ENCODE measurements at places on chromosomes 12 and 14. TPM values are rescaled to one million over a fixed set of nuclear protein-coding genes. Genes with fewer than 3 reads are reported as not detected.

Gene OR6C2
- total RNA-seq = not detected

Gene RPGRIP1
- total RNA-seq = not detected

DNA sequence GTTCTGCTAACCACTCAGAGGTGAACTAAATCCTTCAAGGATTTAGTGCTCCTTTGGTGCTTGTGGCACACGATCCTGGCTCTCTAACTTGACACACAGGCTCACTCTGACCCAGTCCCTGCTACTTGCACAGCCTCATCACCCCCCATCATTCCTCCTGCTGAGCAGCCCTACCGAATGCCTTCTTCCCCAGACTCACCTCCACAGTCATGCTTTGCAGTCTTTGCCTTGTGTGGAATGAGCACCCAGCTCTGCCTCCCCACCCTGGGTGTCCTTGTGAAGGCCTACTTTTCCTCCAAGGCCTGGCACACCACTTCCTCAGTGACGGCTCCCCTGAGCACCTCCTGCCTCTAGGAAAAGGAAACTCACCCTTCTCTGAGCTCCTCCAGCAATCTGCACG lies 7.9 kb upstream of the TINF2 start:
- DNase-seq = no peak
- peak overlapping the region; percentile 24 for H3K27ac ChIP-seq
- H3K4me3 ChIP-seq = no peak overlapping the region
- H3K4me1 ChIP-seq = peaks cover 6% of the 10 kb centered on the region

DNA sequence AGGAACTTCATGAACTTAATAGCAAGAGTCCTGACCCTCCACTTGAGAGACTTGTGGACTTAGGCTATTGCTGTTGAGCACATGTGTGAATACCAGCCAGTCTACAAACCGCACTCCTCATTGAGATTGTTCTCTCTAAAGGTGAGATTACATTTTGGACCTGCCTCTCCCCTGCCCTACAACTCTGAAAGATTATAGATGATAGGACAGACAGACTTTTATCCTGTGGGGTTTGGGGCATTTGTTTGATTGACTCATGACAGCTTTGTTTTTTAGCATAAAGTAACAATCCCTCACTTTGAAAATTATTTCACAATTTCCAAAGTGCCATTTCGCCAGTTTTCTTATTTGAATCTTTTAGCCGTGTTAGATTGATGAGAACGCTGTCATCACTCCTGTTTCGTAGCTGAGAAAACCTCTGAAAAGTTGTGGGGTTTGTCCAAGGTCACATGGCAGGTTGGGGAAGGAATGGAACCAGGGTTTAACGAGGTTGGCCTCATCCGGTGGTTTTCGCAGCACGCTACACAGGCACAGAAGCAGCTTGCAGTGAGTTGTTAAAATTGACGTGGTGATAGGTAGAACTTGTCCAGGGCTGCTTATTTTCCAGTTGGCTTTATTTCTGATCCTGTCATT lies 836 bp downstream of the EVL start:
- H3K4me3 ChIP-seq = no peak overlapping the region
- H3K27ac ChIP-seq = no peak overlapping the region
- no peak for DNase-seq
- H3K27me3 ChIP-seq = no peaks in the 10 kb centered on the region

DNA sequence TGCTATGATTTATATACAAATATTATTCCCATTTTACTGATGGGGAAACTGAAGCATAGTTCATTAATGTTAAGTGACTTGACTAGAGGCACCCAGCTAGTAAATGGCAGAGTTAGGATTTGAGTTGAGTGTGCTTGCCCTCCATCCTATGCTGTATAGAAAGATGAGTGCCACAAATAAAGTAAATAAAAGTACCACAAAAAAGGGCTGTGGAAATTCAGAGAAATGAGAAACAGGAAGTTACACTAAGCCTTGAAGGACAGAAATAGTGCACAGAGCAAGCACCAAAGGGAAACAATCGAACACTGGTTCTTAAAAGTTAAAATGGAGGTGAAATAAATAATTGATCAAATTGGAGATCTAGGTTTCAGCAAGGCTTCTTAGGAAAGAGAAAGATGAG lies 9.2 kb upstream of the ABCD2 start:
- no peak overlapping the region for H3K27ac ChIP-seq
- no peaks in the 10 kb centered on the region for H3K36me3 ChIP-seq
- no peaks in the 10 kb centered on the region for H3K27me3 ChIP-seq
- H3K4me1 ChIP-seq = no peaks in the 10 kb centered on the region
- no peak overlapping the region for H3K4me3 ChIP-seq

All from MCF 10A (cell line).